Hypothalamus (tissue), 51 donors: ENCODE measurements at places on chromosomes 3 and 15.
A peak's percentile ranks its signal among the peaks of the same experiment; 100 is the strongest.

GRCh38 chr15:25679492-25679891, 183.6 kb downstream of the ATP10A start:
- DNase-seq, result no peak

- no peak for DNase-seq
These were observed 594.1 kb downstream of the FGF12 start for GRCh38 chr3:192133271-192133670.

DNA sequence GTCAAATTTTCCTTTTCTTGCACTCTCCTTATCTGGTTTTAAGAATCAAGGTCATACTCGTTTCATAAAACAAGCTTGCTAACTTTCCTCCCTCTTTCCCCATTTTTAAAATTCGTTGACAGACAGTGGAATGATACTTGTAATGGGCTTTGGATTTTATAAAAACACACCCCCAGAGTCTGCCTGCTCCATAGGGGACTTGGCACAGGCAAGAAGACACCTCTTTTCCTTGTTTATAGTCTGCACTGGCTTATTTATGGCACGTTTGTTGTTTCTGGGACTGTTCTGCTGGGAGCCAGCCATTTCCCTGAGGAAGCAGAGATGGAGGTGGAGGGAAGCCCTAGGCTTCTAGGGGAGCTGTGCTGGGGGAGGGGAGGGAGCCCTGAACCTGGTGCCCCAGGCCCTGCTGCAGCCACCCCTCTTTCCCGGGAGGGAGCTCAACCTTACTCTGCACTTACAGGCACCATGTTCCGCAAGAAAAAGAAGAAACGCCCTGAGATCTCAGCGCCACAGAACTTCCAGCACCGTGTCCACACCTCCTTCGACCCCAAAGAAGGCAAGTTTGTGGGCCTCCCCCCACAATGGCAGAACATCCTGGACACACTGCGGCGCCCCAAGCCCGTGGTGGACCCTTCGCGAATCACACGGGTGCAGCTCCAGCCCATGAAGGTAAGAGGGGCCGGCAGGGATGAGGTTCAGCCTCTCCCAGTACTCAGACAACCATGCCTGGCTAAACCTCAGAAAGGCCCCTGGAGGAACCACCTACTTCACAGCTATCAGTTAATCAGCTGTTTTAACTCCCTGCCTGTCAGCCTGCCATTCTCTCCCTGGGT, 18.3 kb downstream of the ANKRD63 start:
- DNase-seq, result no peak

DNA sequence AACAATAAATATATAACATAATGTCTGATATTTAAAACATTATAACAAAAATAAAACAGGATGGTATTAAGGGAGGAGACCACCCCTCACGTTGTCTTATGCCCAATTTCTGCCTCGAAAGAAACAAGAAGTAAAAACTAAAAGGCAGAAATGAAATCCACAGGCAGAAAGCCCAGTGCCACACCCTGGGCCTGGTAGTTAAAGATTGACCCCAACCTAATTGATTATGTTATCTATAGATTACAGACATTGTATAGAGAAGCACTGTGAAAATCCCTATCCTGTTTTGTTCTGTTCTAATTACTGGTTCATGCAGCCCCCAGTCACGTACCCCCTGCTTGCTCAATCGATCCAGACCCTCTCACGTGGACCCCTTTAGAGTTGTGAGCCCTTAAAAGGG, 22.3 kb upstream of the ACP3 start:
- no peak for DNase-seq

DNA sequence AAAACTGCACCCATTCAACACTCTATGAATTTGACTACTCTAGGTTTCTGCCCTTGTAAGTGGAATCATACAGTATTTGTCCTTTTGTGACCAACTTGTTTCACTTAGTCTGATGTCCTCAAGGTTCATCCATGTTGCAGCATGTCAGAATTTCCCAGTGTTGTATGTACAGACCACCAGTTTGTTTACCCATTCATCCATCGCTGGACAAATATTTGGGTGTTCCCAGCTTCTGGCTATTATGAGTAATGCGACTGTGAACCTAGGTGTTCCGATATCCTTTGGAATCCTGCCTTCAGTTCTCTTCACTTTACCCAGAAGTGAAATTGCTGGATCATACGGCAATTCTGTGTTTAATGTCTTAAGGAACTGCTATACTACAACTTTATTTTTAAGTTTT, 12.6 kb downstream of the RPL32 start:
- no peak for DNase-seq

DNA sequence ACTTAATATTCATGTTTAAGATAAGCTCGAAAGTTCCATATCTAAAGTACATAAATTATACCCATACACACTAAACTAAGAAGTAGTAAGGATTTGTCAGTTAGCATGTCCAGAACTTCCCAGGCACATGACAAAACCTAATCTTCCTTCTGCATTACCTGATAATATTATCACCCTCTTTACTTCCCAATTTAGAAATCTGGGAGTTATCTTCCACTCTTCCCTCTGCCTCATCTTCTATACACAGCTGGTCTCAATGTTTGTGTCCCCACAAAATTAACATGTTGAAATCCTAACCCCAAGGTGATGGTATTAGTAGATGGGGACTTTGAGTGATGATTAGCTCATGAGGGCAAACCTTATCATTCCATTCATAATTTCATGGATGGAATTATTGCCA, 15.3 kb downstream of the GABPB1 start:
- no peak for DNase-seq

DNA sequence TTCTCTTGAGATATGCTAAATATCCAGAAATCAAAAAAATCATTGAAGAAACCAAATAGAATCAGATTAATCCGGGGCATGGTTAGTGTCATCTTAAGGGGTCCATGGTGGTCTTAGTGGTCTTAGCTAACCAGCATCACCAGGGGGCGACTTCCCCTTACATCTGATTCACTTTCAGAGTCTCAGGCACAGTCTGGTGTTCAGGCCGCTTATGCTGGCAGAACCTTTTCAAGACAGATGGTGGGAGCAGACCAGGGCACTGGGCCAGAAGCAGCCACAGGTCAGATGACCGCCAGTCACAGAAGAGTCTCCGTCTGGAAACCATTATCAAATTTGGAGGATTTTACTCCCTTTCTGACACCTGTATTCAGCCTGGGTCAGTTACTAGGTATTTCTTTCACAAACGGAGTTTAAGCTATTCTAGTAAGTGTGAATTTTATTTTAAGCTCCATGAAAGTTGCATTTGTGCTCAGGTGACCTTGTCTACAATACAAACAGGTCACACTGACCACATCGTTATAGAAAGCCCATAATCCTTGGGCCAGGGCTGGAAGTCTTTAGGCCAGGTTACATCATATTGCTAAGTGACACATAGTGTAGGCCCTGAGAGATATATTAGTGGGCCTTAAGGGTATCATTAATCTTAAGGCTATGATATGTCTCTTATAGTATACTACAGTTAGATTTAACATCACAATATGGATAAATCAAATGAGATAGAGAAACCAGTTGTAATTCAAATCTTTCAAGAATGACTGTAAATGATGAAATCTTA, 365.5 kb downstream of the GBE1 start:
- no peak for DNase-seq

DNA sequence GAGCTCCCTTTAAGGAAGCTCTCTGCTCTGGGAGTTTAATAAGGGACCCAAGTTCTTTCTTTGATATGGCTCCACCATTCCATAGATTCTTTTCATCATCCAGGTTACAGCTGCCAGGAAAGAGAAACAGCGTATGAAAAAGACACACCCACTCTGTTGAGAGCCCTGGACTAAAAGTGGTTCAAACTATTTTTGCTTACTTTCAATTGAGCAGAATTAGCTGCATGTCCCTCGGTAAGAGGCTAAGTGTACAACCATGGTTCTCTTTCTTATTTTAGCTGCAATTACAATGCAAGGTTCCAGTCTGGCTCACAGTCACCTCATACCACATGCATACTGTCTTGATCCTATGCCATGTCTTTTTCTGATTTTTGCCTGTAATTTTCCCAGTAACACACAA, 1288.3 kb downstream of the NSUN3 start:
- DNase-seq, result no peak

- peak; percentile 26 for DNase-seq
These were observed 25.9 kb downstream of the SLC9A9 start for GRCh38 chr3:143822374-143822773.

DNA sequence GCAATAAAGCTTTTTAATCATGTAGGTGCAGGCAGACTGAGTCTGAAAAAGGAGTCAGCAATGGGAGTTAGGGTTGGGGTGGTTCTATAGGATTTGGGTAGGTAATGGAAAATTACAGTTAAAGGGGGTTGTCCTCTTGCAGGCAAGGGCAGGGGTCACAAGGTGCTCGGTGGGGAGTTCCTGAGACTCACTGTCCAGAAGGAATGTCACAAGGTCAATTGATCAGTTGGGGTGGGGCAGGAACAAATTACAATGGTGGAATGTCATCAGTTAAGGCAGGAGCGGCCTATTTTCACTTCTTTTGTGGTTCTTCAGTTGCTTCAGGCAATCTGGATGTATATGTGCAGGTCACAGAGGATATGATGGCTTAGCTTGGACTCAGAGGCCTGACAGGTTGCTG, 13.9 kb downstream of the CCR5AS start:
- no peak for DNase-seq

- DNase-seq, result no peak
These were observed 46.9 kb upstream of the KIF23 start for GRCh38 chr15:69367236-69367635.

GRCh38 chr3:187104933-187105332, 34.4 kb downstream of the RPL39L start:
- no peak for DNase-seq

GRCh38 chr3:181455276-181455675, 256.4 kb upstream of the SOX2 start:
- no peak for DNase-seq

DNA sequence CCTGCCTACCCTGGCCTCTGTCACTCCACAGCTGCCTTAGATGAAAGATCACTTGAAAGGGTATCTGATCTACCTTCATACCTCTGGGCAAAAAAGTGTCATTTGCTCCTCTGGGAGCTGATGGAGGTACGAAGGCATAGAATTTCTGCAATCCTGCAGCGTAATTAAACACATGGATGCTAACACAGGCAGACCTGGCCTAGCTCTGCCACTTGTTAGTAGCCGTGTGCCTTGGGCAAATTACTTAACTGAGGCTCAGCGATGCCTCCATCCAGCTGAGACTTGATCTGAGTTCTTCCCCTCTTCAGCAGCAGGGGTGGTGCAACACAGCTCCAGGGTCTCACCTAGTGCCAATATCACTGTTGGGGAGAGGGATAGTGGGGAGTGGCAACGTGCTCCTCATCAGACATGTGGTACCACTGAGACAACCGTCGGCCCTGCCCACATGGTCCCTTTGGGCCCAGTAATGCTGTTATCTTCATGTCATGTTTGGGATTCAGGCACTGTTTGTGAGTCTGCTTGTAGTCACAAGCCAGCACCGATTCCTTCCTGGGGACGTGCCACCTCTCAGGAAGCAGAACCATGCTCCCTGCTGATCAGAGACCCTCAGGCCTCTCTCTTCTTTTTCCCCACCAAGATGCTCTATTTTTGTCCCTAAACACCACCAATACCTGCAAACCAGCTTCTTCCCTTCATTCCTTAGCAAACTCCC, 34.1 kb upstream of the PIAS1 start:
- no peak for DNase-seq

DNA sequence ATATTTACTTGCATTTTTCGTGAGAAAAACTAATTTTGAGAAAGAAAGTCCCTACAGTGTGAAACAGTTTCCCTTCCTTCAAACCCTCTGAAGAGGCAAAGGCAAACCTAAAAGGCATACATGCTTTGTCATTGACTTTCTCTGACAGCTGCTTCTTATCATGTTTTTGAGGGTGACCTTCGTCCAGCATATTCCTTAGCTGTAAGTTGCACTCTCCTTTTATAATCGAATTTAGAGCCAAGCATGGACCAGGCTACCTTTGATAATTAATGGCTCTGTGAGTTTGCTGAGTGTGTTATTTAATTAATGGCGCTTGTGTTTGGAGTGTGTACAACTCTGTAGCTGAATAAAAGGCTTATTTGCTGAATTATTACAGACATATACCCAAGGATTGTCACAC, 684.2 kb upstream of the CFAP20DC start:
- no peak for DNase-seq

GRCh38 chr15:60002528-60003218, 1.4 kb upstream of the FOXB1 start:
- no peak for DNase-seq
